ENCODE measurements at places on chromosomes 1 and 21. TPM values are rescaled to one million over a fixed set of nuclear protein-coding genes. Genes with fewer than 3 reads are reported as not detected.
A peak's percentile ranks its signal among the peaks of the same experiment; 100 is the strongest.

Gene DHDDS
- total RNA-seq, result 49.2 TPM

Gene BTBD8
- 1.7 TPM for total RNA-seq

GRCh38 chr21:44706706-44707581, 4.4 kb downstream of the TSPEAR start:
- H3K27ac ChIP-seq, result no peak overlapping the region
- peaks cover 9% of the 10 kb centered on the region for H3K36me3 ChIP-seq
- no peak overlapping the region for H3K4me3 ChIP-seq
- H3K27me3 ChIP-seq, result peaks cover 90% of the 10 kb centered on the region
- DNase-seq, result peak; percentile 21
- peaks cover 3% of the 10 kb centered on the region for H3K4me1 ChIP-seq

GRCh38 chr1:4944911-4945310, 290.5 kb downstream of the AJAP1 start:
- no peaks in the 10 kb centered on the region for H3K36me3 ChIP-seq
- no peak overlapping the region for H3K27ac ChIP-seq
- H3K4me1 ChIP-seq, result no peaks in the 10 kb centered on the region

GRCh38 chr1:53279296-53280200, 41.2 kb upstream of the MAGOH start:
- H3K27ac ChIP-seq, result peak overlapping the region; percentile 30
- H3K36me3 ChIP-seq, result peaks cover 24% of the 10 kb centered on the region
- no peak overlapping the region for H3K4me3 ChIP-seq
- no peak for DNase-seq
- H3K4me1 ChIP-seq, result no peaks in the 10 kb centered on the region
- no peaks in the 10 kb centered on the region for H3K27me3 ChIP-seq

GRCh38 chr1:96488777-96489176, 232.8 kb upstream of the PTBP2 start:
- no peak overlapping the region for H3K27ac ChIP-seq
- no peak overlapping the region for H3K4me3 ChIP-seq

DNA sequence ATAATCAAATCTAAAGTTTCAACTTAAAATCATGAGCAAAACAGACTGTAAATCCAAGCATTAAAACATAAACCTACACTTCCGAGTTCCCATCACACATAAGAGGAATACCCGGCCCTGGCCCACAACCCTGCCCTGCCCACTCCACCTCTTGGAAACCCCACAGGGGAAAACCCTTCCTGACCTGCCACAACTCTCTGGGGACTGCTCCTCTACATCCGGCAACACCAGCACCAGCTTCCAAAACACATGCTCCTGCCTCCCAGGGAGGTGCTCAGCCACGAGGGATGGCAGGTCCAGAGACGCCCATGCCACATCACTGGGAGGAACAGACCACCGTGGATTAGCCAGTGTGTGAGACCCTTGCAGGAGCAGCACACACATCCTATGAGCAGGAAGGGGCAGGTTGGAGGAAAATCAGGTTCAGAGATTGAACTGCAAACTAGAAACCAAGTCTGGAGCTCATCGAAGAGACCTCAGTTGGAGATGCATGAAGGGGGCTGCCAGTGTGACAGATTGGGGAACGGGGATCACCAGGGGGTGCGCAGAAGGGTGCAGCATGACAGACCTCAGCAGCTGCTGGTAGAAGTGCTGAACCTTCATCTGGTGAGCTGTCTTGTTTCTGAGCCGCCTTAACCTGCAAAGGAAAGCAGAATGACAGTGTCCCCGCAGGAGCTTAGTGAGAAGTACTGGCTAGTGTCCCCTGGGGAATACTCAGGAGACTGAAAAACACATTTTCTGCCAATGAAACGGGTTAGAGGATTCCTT, 25.8 kb upstream of the LSS start:
- H3K27me3 ChIP-seq, result no peaks in the 10 kb centered on the region
- DNase-seq, result no peak
- H3K36me3 ChIP-seq, result peaks cover 65% of the 10 kb centered on the region
- H3K4me1 ChIP-seq, result peaks cover 37% of the 10 kb centered on the region
